ENCODE measurements at places on chromosomes 13 and 19. TPM values are rescaled to one million over a fixed set of nuclear protein-coding genes. Genes with fewer than 3 reads are reported as not detected.

The PSG1 gene
- not detected for total RNA-seq

The KCTD12 gene
- 5.0 TPM for total RNA-seq

The PTBP1 gene
- 349 TPM for total RNA-seq

The ZNF587B gene
- 15.3 TPM for total RNA-seq

The ZNF587 gene
- total RNA-seq, result 19.3 TPM

The VMAC gene
- total RNA-seq, result 5.5 TPM

The FGF22 gene
- total RNA-seq, result not detected

The ASPDH gene
- not detected for total RNA-seq

The KLK11 gene
- total RNA-seq, result not detected

The FFAR1 gene
- total RNA-seq, result not detected

The KCNK6 gene
- 4.1 TPM for total RNA-seq

DNA sequence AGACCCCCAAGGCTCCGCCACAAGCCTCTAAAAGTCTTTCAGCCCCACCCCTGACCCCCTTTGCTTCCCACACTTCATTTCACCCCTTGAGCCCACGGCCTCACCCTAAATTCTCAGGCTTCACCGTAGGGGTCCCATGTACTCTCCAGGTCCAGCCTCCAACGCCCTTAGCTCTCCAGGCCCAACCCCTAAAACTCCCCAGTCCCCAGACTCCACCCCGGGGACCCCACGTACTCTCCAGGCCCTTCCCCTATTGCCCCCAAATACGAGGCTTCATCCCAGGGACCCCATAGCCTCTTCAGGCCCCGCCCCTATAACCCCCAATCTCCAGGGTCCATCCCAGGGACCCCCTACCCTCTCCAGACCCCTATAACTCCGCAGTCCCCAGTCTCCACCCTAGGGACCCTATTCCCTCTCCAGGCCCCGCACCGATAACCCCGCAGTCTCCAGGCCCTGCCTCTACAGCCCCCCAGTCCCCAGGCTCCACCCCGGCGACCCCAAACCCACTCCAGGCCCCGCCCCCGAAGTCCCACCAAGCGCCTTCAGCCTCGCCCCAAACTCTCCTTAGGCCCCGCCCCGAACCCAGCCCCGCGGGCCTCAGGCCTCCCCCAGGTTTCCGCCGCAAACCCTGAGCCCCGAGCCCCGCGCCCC is 619 bp downstream of the MED16 start:
- DNase-seq, result no peak

DNA sequence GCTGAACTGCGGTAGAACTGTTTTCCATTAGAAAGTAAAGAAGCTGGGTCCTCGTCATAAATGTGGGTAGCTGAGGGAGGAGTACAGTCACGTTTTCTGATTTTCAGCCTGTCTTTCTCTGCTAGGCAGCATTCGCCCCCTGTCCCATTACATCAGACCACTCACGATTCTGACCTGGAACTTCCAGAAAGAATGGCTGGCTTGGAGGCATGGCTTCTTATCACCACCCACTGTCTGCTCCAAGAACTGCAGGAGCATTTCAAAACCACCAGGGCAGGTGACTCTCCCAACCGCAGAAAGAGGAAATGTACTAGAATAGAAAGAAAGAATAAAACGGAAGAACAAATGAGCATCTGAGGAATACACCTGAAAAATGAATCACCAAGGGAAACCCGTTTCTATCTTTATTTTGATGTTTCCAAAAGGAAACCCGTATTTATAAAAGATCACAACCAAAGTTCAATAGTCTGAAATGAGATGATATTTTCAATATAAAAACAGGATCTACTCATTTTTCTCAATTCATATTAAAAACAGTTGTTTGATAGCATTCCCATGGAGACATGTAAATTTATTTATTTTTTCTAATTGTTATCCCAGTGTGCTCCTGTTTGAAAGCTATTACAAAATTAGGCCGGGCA is 22.1 kb upstream of the POMP start:
- DNase-seq, result peak; percentile 44

DNA sequence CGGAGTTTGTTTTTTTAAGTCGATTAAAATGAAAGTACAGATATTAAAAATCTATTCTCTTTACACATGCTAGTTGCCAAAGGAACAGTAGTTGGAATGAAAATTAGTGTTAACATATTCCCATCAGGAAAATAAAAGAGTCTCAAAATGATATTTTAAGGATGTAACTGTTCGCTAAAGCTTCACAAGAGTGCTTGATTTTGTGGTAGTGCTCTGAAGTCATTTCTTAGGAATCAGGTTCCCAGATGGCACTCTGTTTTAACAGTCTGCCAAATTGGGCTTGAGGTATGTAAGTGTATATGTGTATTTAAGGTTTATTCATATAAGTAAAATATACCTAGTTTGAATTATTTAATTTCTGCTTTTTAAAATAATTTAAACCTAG is 128.8 kb downstream of the LMO7 start:
- DNase-seq, result no peak

DNA sequence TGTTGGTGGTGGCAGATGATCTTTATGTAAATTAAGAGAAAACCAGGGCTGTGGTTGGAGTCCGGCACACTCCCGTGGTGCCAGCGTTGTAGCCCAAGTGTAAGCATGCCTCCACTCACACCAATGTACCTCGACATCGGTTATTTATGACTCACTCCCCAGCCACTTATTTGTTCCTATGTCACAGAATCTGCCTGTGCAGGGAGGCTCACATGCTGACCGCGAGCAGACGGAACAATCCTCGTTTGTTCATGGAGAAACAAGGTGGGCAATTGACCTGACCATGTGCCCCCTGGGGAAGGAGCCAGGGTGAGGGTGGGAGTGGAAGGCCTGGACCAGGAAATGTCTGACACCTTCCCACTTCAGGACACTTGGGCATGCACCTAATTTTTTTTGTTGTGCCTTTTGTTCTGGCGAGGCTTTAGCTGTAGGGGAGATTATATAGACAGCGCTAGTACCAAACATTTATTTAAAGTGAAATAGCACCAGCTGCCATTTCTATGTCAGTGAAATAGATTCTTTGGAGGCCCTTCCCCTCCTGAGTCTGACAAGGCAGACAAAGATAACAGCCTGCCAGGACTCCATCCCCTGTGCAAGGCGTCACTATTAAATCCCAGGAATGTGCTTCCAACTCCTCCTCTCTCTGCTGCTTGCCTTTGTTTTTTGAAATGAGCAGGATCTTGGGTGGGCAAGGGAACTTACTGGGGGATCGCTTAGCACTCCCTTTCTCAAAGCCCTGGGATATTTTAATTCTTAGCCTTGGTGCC is 394.2 kb downstream of the FGF9 start:
- no peak for DNase-seq

GRCh38 chr13:62176051-62176450 is 760.4 kb upstream of the PCDH20 start:
- DNase-seq, result no peak

DNA sequence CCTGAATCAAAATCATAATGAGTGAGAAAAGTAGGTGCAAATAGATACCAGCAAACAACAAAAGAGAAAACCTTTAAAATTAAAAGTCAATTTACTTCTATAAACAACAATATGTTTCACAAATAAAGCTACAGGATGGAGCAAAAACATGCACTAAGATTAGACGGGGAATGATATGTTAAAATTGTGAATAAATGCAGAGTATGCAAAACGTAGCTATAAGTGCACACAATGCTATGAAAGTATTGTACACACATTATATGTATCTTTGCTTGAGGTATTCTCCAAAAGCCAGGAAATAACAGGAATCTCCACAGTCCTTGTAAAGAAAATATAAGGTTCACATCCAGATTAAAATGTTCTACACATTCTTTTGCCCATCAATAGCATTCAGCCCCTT is 523.9 kb downstream of the EFNB2 start:
- DNase-seq, result no peak

- no peak for DNase-seq
Observed at GRCh38 chr13:110826861-110827672, 87.8 kb downstream of the ANKRD10 start.

- no peak for DNase-seq
Observed at GRCh38 chr13:95298169-95298965, 2.9 kb downstream of the ABCC4 start.

- no peak for DNase-seq
Observed at GRCh38 chr19:56934438-56935090, 94.0 kb upstream of the PEG3 start.

GRCh38 chr13:45879666-45880065 is 28.1 kb upstream of the SIAH3 start:
- no peak for DNase-seq

DNA sequence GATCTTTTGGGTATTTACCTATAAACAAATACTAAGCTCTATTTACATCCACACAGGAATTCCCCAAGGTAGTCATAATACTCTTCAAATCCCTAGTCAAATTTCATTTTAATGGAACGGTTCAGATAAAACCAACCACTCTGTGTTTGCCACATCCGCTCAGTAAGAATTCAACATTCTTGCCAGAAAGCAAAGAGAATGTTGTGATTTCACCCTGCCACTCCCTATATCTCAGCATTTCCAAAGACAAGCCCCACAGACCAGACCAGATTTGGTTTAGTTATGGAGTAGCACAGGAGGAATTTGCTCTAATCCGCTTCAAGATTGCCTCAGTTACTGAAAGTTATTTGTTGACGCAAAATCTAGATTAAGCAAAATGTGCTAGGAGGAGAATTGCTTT is 105.6 kb upstream of the SERP2 start:
- no peak for DNase-seq

DNA sequence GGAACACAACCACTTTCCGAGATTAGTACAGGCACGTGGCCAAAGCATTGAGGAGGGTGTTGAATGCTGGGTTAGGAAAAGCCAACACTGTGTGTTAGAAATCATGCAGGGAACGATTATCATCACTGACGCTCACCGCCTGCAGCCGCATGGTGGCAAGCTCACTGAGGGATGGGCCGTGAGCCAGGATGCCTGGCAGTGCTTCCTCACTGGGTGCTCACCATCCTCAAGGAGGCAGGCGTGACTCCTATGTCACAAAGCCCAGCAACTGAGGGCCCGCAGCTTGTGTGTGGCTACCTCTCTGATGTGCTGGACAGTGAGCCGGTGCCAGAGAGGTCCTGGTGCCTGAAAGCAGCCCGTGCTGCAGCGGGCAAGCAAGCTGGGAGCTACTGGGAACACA is 30.4 kb upstream of the TIMM44 start:
- DNase-seq, result no peak

- no peak for DNase-seq
Observed at GRCh38 chr19:4304538-4305256, at the start of gene FSD1. Gene FSD1 (plus strand): TSS chr19:4304598. CDS start chr19:4304747, 149 bp downstream.

GRCh38 chr19:54439174-54439851 is 9.7 kb upstream of the LENG8 start:
- DNase-seq, result no peak

DNA sequence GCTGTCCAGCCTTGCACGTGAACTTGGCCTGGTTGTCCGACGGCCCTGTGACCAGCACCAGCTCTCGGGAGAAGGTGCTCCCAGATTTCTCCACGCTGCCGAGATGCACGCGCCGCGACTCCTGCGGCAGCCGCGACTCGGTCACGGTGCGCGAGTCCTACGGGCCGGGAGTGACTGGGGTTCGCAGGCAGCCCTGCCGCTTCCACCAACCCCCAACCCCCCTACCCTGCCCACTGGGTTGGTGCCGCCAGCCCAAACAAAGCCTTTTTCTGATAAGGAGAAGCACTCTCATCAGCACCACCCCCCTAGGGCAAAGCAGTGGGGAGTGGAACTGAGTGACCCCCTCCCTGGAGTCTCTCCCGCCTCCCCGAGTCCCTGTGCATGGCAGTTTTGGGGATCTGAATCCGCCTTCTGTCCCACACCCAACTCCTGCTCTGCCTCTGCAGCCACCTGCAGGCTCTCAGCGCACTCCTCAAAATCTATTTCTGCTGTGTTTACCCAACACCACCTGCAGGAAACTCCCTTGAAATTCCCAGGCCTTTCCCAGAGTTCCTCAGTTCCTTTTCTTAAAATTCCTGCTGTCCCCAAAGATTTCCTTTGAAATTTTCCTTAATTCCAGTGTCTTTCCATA is 6.2 kb downstream of the NPHS1 start:
- no peak for DNase-seq

- no peak for DNase-seq
Observed at GRCh38 chr19:1648920-1649541, 3.4 kb downstream of the TCF3 start.

DNA sequence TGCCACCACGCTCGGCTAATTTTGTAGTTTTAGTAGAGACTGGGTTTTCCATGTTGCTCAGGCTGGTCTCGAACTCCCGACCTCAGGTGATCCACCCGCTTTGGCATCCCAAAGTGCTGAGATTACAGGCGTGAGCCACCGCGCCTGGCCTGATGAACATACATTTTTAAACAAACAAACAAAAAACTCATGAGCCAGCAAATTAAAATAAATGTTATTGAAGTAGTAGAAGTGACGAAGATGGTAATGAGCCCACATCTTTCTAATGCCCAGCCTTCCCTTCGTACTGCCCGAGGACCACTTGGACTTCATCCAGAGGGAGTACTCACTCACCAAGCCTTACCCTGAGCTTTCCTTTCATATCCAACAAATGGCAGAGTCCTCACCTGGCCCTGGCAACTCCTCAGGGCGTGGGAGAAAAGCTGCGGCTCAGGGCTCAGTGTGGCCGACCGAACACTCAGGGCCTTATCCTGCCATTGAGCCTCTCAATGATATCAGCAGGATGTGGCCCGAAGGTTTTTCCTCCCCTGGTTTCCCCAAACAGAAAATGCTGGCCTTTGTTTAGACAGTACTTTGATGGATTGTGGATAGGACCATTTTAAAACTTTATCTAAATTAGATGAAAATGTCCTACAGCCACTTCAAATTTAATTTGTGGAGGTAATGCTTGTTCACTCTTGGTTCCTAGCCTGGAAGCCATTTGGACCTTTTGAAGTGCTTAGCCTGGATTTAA is 22.8 kb upstream of the ABCC4 start:
- no peak for DNase-seq

DNA sequence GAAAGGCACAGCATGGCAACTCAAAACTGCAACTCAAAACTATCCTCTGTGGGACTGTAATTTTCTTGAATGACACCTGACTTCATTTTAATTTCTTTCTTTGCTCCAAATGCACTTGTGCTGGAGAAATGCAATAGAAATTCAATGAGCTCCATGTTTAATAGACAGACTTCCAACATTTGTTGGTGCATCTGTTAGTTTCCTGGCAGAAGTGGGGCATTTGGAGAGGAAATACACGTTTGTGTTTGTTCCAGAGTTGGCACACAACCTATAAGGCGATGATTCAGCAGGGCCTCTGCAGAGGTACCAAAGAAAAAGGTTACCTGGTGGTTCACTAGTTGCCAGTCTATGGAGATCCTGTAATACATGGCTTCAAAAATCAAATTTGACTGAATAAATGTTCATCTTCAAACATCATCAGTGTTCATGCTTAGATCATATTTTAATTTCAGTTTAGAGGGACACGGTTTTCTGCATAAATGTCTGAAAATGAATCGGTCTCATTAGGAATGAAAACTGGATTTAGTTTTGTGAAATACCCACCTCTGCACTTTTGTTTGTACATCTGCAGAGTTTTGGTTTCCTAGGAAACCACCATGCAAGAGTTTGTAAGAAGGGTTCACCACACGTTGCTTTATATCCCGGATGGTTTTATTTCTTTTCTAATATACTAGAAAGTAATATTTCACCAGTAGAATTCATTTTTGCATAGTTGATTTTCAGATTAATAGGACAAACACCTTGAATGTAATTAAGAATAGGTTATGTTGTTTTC is 21.8 kb upstream of the OBI1 start:
- no peak for DNase-seq
